Liver (tissue), 10 donors: ENCODE measurements at places on chromosomes 13 and 19. TPM values are rescaled to one million over a fixed set of nuclear protein-coding genes. Genes with fewer than 3 reads are reported as not detected.

The ZNF580 gene
- total RNA-seq = 2.6 TPM

The C19orf85 gene
- total RNA-seq = not detected

The ZMYM2 gene
- total RNA-seq = 24.1 TPM

The KASH5 gene
- total RNA-seq = not detected

The ZNF723 gene
- total RNA-seq = 0.05 TPM

GRCh38 chr13:96796091-96796633 lies 198.1 kb downstream of the OXGR1 start:
- no peaks in the 10 kb centered on the region for H3K36me3 ChIP-seq
- DNase-seq = no peak
- H3K4me3 ChIP-seq = no peak overlapping the region
- no peaks in the 10 kb centered on the region for H3K4me1 ChIP-seq
- no peak overlapping the region for H3K27ac ChIP-seq

- H3K27me3 ChIP-seq = no peaks in the 10 kb centered on the region
- no peaks in the 10 kb centered on the region for H3K36me3 ChIP-seq
- H3K4me1 ChIP-seq = peaks cover 17% of the 10 kb centered on the region
- H3K4me3 ChIP-seq = no peak overlapping the region
Observed at GRCh38 chr19:861756-862580, 2.5 kb downstream of the CFD start.

DNA sequence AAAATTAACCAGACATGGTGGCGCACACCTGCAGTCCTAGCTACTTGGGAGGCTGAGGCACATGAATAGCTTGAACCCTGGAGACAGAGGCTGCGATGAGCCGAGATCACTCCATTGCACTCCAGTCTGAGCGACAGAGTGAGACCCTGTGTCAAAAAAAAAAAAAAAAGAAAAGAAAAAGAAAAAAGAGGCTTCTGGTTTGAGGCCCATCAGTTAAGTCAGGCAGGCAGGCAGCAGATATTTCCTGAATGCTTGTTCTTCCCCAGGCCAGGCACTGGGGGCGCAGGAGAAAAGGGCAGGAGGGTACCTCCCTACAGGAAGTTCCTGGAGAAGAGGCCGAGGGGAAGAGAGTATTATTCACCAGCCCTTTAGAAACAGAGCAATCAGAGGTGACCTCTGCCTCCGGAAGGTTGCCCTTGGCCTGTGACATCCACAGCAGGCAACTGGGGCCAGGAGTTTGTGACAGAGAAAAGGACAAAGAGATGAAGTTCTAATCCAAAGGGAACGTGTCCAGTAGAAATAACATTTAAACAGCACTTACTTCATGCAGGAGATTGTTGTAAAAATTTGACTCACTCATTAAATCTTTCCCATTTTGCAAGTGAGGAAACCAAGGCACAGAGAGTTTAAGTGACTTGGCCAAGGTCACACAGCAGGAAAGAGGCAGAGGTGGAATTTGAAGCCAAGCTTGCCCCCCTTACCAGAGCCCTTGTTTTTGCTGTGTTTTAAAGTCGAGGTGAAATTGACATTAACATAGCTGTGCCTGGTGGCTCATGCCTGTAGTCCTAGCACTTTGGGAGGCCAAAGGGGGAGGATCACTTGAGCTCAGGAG lies 4.3 kb upstream of the RLN3 start:
- no peaks in the 10 kb centered on the region for H3K36me3 ChIP-seq
- H3K4me1 ChIP-seq = no peaks in the 10 kb centered on the region
- H3K27me3 ChIP-seq = no peaks in the 10 kb centered on the region
- H3K4me3 ChIP-seq = no peak overlapping the region
- peak; percentile 47 for DNase-seq

DNA sequence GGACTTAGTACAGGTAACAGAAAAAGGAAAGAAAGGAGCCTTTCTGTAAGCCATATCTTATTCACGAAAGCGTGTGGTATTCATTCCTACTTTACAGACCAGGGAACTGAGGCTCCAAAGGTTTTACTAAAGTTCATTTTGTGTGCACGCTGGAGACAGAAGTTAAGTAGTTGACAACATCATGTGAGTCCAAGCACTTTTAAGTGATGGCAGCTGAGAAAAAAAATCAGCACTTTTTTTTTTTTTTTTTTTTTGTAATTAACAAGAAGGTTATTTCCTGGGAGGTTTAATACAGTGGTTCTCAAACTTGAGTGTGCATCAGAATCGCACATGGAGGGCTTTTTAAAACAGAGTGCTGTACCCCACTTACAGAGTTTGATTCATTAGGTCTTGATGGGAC lies 2.0 kb downstream of the DNAJC3 start:
- H3K27ac ChIP-seq = no peak overlapping the region
- H3K36me3 ChIP-seq = no peaks in the 10 kb centered on the region
- no peak for DNase-seq
- H3K4me3 ChIP-seq = peak overlapping the region; percentile 87
- H3K27me3 ChIP-seq = no peaks in the 10 kb centered on the region

DNA sequence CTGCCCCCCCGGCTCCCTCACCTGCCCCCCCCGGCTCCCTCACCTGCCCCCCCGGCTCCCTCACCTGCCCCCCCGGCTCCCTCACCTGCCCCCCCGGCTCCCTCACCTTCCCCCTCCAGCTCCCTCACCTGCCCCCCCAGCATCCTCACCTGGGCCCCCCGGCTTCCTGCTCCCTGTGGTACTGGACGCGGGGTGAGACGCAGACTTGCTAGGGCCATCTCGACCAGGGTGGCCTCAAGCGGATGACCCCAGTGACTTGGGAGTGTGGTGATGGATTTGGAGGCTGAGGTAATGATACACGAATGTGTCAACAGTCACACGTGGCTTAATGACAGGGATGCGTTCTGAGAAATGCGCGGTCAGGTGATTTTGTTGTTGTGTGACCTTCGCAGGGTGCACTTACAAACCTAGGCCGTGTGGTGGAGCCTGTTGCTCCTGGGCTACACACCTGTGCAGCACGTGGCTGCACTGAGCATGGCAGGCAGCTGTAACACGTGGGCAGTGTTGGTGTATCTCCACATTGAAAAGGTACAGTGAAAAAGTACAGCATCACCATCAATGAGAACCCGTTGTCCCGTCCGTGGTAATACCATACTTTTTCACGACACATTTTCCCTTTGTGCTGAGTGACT lies 197.8 kb downstream of the TEX29 start:
- no peak overlapping the region for H3K4me3 ChIP-seq
- DNase-seq = no peak
- H3K27ac ChIP-seq = no peak overlapping the region
- no peaks in the 10 kb centered on the region for H3K4me1 ChIP-seq

GRCh38 chr13:20778311-20778710 lies 4.5 kb upstream of the EEF1AKMT1 start:
- H3K4me1 ChIP-seq = no peaks in the 10 kb centered on the region
- H3K36me3 ChIP-seq = peaks cover 6% of the 10 kb centered on the region
- H3K27me3 ChIP-seq = no peaks in the 10 kb centered on the region

GRCh38 chr19:24073807-24074206 lies 13.2 kb upstream of the ZNF254 start:
- no peaks in the 10 kb centered on the region for H3K4me1 ChIP-seq
- H3K27ac ChIP-seq = no peak overlapping the region
- no peak for DNase-seq
- H3K27me3 ChIP-seq = no peaks in the 10 kb centered on the region
- H3K36me3 ChIP-seq = peaks cover 11% of the 10 kb centered on the region
- no peak overlapping the region for H3K4me3 ChIP-seq

- peak; percentile 82 for DNase-seq
- H3K27ac ChIP-seq = no peak overlapping the region
- H3K36me3 ChIP-seq = no peaks in the 10 kb centered on the region
Observed at GRCh38 chr19:55441692-55442321, 1.3 kb downstream of the SHISA7 start.

DNA sequence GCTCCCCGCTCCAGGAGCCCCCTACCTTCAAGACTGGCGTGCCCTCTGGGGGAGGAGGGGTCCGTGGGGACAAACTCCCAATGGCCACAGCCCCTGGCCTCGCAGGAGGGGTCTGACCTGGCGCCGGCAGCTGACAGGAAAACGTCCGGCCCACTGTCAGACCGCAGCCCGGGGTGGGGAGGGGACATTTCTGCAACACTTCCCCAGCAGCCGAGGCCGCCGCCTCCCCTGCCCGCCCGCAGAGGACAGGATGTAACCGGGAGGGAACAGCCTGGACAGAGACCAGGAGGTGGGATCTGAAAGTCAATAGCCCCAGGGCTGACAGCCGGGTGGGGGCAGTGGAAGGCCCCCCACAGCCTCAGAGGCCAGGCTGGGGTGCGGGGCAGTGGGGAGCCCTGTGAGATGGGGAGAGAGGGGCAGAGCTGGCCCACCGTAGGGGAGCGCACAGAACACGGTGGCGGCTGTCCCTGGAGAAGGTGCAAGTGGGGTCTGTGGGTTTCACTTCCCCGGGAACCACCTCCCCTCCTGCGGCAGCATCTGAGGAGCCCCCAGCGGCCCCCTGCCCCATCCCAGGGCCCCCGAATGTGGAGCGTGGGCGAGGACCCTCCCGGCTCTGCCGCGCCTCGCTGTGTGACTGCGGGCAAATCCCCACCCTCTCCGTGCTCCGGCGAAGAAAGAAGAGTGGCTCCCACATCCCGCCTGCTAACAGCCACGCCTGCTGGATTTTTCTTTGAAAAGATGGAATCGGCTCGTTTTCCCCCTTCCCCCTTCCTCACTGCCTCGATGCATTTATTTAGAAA lies at the start of gene PEAK3:
Gene PEAK3, minus strand, starts transcription at position 114 of the 800 bp plus-strand sequence. CDS start 1,244 bp downstream, outside the sequence.
- no peaks in the 10 kb centered on the region for H3K27me3 ChIP-seq
- H3K36me3 ChIP-seq = no peaks in the 10 kb centered on the region
- no peaks in the 10 kb centered on the region for H3K4me1 ChIP-seq
- H3K27ac ChIP-seq = peak within 1 kb of the TSS; percentile 54

- no peak overlapping the region for H3K27ac ChIP-seq
- H3K4me3 ChIP-seq = no peak overlapping the region
- DNase-seq = no peak
- no peaks in the 10 kb centered on the region for H3K4me1 ChIP-seq
- no peaks in the 10 kb centered on the region for H3K36me3 ChIP-seq
Observed at GRCh38 chr19:13526552-13526951, 20.3 kb upstream of the CACNA1A start.

DNA sequence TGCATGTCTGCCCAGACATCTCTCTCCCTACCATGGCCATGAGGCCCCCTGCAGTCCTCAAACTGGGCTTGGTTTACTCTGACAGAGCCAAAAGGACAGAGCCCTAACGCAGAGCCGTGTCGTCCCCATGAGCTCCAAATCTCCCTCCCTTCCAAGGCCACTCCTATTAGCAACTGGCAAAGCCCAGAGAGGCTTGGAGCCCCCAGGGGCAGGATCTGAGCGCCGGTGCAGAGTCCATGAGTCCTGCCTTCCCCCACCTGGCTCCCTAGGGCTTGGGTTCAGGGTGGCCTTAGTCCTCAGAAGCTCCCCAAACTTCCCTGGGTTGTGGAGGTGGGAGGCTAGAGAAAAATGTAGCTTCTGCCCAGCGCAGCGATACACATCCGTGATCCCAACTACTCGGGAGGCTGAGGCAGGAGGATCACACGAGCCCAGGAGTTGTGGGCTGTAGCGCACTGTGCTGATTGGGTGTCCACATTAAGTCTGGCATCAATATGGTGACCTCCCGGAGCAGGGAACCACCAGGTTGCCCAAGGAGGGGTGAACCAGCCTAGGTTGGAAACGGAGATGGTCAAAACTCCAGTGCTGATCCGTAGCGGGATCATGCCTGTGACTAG lies 7.4 kb upstream of the PGPEP1 start:
- DNase-seq = no peak
- no peaks in the 10 kb centered on the region for H3K36me3 ChIP-seq
- no peak overlapping the region for H3K4me3 ChIP-seq
- no peak overlapping the region for H3K27ac ChIP-seq
- no peaks in the 10 kb centered on the region for H3K27me3 ChIP-seq

- no peaks in the 10 kb centered on the region for H3K27me3 ChIP-seq
- H3K4me3 ChIP-seq = no peak overlapping the region
- no peak overlapping the region for H3K27ac ChIP-seq
- no peaks in the 10 kb centered on the region for H3K36me3 ChIP-seq
Observed at GRCh38 chr13:108326309-108326708, 56.8 kb downstream of the TNFSF13B start.

GRCh38 chr19:871446-872265 lies 12.2 kb downstream of the CFD start:
- no peaks in the 10 kb centered on the region for H3K4me1 ChIP-seq
- DNase-seq = no peak
- H3K27ac ChIP-seq = no peak overlapping the region
- no peaks in the 10 kb centered on the region for H3K27me3 ChIP-seq
- H3K36me3 ChIP-seq = peaks cover 12% of the 10 kb centered on the region

GRCh38 chr13:45109102-45109720 lies 11.1 kb upstream of the GTF2F2 start:
- H3K36me3 ChIP-seq = no peaks in the 10 kb centered on the region
- no peak overlapping the region for H3K4me3 ChIP-seq
- H3K27me3 ChIP-seq = no peaks in the 10 kb centered on the region
- no peak for DNase-seq
- H3K4me1 ChIP-seq = no peaks in the 10 kb centered on the region
- no peak overlapping the region for H3K27ac ChIP-seq

DNA sequence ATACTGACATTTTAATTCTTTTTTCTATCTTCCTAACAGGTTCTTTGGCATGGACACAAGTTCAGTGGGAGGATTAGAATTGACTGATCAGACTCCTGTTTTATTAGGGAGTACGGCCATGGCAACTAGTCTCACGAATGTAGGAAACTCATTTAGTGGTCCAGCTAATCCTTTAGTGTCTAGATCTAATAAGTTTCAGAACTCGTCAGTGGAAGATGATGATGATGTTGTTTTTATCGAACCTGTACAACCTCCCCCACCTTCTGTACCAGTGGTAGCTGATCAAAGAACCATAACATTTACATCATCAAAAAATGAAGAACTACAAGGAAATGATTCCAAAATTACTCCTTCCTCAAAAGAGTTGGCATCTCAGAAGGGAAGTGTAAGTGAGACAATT lies 34.5 kb downstream of the ZMYM2 start:
- H3K27me3 ChIP-seq = no peaks in the 10 kb centered on the region
- no peaks in the 10 kb centered on the region for H3K4me1 ChIP-seq
- no peak overlapping the region for H3K4me3 ChIP-seq
- peaks cover 17% of the 10 kb centered on the region for H3K36me3 ChIP-seq
- DNase-seq = no peak
- H3K27ac ChIP-seq = no peak overlapping the region

- H3K4me1 ChIP-seq = no peaks in the 10 kb centered on the region
- no peak overlapping the region for H3K27ac ChIP-seq
- no peaks in the 10 kb centered on the region for H3K27me3 ChIP-seq
- no peak overlapping the region for H3K4me3 ChIP-seq
Observed at GRCh38 chr13:95056266-95056665, 245.0 kb downstream of the ABCC4 start.

DNA sequence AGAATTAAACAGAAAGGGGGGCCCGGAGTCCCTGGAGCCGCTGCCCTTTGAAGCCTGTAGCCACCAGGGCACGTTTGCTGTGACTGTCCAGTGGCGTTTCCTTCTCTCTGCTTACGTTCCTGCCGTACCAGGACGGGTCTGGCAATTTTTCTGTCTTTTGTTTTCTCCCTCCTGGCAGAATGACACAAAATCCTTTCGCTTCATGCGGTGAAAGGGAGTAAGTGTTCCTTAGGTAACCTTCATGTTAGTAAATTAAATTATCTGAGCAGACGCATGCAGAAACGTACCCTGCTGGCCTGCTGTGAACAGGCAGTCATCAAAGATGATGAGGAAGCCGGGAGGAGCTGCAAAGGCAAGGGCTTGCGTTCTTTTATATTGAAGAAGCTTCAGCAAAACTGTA lies 299.3 kb upstream of the ARGLU1 start:
- no peak for DNase-seq
- no peaks in the 10 kb centered on the region for H3K36me3 ChIP-seq
- no peaks in the 10 kb centered on the region for H3K27me3 ChIP-seq
- H3K4me3 ChIP-seq = no peak overlapping the region
